ENCODE measurements at places on chromosomes 6 and 20.

GRCh38 chr6:128363020-128363813 is 157.2 kb downstream of the PTPRK start:
- DNase-seq = no peak

DNA sequence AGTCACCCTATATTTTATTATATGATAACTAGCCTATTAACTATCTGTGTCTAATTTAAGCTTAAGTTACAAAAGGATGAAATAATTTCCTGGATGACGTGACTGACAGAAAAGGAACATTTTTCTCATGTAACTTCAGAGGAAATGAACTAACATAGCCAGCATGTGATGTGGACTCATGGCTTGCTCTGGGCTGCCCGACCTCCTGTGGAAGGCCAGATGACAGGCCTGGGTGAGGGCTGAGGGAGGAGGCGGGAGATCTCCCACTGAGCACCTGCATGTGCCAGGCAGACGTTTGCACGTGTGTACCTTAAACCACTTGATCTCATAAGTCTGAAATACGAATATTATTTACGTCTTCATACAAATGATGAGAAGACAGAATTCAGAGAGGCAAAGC is 321.1 kb downstream of the SYNE1 start:
- no peak for DNase-seq

GRCh38 chr6:77228279-77228678 is 235.0 kb downstream of the HTR1B start:
- DNase-seq = no peak

GRCh38 chr6:90159452-90159851 is 137.2 kb downstream of the BACH2 start:
- no peak for DNase-seq

- DNase-seq = no peak
Observed at GRCh38 chr6:20715135-20715806, 181.0 kb downstream of the CDKAL1 start.

- DNase-seq = no peak
Observed at GRCh38 chr6:112118034-112118433, 30.6 kb downstream of the FAM229B start.

All from HuH-7.5 (cell line).